ELR (cell line): ENCODE measurements at places on chromosomes 3 and 15.
A peak's percentile ranks its signal among the peaks of the same experiment; 100 is the strongest.

- no peak for DNase-seq
Observed at GRCh38 chr3:122219242-122219872, 35.9 kb downstream of the CASR start.

- DNase-seq: no peak
Observed at GRCh38 chr3:105862217-105862616, 6.6 kb downstream of the CBLB start.

- no peak for DNase-seq
Observed at GRCh38 chr3:179695672-179696313, 43.0 kb downstream of the USP13 start.

- no peak for DNase-seq
Observed at GRCh38 chr15:62994439-62994838, 48.1 kb upstream of the TPM1 start.

GRCh38 chr3:55286693-55287092, 200.4 kb downstream of the WNT5A start:
- no peak for DNase-seq

GRCh38 chr15:61138156-61138555, 90.9 kb downstream of the RORA start:
- no peak for DNase-seq

GRCh38 chr15:98791046-98791701, 142.8 kb downstream of the IGF1R start:
- DNase-seq: no peak

- no peak for DNase-seq
Observed at GRCh38 chr3:9351709-9352126, 11.1 kb upstream of the THUMPD3 start.

DNA sequence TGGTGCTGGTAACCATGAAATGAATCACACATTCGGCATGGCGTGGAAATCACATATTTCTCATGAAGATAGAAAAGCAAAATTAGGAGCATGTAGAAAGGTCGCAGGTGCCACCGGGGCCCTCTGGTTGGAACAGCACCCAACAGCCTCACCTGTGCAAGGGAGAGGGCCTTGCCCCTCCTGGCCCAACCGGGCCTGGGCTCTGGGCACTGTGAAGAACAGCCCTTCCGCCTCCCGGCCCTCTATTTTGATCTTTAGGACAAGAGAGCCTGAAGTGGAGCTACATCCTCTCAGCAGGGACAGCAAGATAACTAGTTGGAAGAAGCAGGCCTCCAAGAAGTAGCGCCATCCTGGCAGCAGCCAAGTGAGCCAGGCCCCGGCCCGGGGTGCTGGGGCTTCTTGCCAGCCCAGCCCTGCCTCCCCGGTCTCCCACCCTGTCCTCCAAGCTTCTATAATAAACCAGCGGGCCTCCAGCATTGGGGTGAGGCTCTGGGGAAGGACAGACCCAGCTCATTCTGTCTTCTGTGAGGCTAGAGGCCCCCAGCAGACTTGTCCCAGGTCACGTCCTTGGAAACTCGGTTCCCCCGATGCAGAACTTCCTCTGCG, 46.1 kb upstream of the FGD5 start:
- DNase-seq: no peak

DNA sequence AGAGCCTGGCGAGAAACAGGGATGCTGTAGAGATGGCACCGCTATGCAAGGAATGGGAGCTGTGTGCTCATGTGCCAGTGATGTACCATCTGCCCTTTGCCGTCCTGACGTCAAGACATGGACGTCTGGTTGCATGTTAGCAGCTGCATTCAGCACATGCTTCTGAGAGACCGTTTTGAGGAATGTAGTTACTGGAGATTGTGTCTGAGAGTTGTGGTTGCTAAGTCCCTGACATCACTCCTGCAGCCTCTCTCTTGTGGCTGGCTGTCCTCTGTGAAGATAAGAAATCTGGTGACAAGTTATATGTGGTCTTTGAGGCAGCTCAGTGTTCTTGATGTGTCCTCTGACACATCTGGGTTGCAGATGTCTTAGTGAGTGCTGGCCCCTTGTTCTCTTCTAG, 165.1 kb downstream of the APBA2 start:
- no peak for DNase-seq

DNA sequence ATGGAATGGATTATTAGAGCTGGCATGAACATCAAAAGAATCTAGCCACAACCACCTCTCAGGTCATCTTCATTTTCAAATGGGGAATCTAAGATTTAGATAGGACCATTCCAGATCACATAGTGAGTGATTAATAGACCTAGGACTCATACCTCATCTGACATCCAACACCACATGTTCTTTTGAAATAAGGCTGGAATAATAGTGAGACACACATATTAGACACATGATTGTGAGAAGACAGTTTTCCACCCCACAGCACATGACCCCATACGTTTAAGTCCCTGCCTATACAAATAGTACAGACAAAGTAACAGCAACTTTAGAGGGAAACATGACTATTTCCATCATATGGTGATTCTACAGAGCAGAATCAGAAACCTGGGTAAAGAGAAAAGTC, 344.7 kb upstream of the TPRG1 start:
- DNase-seq: no peak

GRCh38 chr3:190120269-190121060, at the start of gene P3H2:
Gene P3H2 (minus strand): TSS chr3:190120897. CDS start chr3:190120731, 166 bp downstream.
- DNase-seq: peak; percentile 93

GRCh38 chr3:105878061-105878460, 9.2 kb upstream of the CBLB start:
- no peak for DNase-seq

- no peak for DNase-seq
Observed at GRCh38 chr3:186105543-186105942, 3.3 kb downstream of the ETV5 start.

DNA sequence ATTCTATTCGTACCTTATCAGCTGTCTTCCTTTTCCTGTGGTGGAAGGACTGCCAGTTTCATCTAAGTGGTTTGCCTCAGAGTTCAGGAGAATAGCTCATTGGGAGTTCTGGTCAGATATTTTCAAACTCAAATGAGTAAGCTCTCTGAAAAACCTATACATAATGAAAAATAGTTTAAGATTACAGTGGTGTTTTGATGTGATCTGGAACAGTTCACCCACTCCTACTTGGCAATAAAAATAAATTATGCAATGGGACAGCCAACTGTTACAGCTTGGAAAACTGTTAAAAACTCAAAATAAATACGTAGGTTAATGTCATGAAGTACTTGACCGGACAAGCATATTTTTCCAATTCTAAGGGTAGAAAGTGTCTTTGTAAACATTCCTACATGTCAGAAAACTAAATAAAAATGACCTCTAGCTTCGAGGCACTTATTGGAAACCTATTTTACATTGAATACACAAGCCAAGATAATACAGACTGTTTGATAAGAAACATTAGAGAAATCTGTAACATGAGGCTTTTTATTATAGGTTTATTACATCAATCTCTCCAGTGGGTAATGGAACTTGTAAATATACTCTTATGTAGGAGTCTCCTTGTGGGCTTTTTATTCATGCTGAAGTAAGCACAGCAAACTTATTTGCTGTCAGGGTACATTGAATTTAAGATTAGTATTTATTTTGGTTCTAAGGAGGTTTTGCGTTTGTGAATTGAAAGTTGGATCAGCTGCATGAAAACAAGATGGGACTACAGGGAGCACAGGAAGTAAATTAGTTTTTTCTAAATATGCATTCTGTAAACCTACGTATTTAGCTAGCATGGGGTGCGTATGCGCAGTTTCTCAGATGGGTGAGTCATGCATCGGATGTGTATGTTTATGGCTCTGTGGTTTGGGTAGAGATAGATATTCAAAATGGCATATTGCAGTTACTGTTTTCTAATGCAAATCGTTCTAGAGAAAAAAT, 453.1 kb downstream of the IL5RA start:
- no peak for DNase-seq

DNA sequence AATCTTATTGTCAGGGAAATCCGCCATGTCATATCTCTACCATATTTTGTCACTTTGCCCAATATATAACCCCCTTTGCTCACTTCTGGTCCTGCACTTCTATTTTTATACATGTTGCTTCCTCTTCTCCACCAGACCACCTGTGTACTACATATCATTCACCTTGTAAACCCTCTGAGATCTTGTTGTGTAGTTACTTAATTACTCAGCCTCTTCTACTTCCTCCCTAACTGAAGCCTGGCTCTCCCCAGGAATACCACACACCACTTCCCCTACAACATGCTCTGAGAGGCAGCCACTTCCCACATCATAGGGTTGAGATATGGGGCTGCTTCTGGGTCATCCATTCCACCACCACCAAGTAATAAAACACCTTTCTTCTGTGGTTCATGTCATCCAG, 10.0 kb downstream of the HEXA start:
- DNase-seq: no peak

DNA sequence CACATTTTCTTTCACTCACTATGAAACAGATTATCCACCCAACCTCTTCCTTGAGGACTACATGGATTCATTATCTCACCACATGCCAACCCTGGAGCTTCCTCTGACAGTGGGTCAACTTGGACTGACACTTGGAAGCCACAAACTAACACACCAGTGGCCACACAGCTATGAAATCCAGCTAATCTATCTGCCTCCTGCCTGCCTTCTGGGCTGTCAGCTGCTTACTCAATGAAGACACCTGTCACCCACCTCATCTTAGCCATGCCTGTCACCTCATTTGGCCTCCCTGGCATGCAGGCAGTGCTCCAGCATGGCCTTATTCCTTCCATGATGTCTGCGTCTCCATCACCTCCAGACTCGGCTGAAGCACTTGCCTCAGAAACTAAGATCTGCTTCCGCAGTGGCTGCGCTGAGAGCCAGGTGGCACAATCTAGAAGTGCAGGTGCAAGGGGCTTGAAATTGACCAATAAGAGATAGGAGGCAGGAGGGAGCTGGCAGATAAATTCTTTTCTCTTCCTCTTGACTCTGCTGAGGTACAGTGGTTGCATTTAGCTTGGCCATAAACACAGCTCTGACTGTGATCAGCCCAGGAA, 105.2 kb upstream of the RNF7 start:
- no peak for DNase-seq

DNA sequence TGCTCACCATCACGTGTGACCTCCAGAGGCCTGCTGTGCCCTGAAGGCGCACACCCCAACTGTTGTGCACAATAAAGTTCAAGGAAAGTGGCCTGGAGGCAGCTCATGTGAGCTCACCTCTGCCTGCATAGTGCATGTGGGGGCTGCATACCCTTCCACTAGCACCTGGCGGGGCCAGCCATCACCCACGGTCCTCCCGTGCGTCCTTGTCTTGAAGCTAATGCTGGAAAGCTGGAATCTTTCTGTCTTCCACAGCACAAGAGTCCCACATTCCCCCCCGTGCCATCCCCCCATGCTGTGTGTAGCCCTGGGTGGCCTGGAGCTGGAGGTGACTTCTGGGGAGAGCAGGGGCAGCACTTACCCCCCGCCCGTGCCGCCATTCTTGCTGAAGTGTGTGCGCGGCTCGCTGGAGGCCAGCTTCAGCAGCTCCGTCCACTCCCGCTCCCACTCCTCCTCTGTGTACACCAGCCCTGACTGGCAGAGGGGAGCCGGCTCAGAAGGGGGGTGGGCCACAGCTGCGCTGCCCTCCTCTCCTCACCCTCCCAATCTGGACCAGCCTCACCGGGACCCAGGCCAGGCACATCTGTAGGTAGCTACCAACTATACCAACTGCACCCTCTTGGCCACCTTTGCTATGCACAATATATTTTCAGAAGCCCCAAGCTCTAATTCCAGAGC, 199.5 kb downstream of the KLF13 start:
- no peak for DNase-seq

DNA sequence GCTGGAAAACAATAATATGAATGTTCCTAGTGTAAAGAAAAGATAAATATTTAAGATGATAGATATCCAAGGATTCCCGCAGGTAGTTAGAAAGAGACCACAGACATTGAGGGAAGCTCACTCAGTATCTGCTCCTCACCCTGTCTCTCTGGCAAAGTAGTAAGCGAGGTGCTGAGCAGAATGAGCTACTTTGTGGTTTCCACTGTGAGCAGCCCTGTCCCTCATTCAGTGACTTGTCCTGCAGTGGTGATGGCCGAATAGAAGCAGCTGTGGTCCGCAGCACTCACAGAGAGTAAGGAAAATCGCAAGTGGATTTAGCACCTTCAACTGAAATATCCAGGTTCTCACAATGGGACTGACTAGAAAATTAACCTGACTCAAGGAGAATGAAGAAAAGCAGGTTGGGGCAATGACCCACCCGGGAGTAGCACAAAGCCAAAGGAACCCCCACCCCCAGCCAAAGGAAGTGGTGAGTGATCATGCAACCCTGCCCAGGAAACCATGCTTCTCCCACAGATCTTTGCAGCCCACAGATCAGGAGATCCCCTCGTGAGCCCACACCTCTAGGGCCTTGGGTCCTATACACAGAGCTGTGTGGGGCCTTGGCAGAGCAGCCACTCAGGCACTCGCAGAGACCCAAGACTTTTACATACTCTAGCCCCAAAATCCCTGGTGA, 21.8 kb upstream of the SLC25A38 start:
- no peak for DNase-seq

DNA sequence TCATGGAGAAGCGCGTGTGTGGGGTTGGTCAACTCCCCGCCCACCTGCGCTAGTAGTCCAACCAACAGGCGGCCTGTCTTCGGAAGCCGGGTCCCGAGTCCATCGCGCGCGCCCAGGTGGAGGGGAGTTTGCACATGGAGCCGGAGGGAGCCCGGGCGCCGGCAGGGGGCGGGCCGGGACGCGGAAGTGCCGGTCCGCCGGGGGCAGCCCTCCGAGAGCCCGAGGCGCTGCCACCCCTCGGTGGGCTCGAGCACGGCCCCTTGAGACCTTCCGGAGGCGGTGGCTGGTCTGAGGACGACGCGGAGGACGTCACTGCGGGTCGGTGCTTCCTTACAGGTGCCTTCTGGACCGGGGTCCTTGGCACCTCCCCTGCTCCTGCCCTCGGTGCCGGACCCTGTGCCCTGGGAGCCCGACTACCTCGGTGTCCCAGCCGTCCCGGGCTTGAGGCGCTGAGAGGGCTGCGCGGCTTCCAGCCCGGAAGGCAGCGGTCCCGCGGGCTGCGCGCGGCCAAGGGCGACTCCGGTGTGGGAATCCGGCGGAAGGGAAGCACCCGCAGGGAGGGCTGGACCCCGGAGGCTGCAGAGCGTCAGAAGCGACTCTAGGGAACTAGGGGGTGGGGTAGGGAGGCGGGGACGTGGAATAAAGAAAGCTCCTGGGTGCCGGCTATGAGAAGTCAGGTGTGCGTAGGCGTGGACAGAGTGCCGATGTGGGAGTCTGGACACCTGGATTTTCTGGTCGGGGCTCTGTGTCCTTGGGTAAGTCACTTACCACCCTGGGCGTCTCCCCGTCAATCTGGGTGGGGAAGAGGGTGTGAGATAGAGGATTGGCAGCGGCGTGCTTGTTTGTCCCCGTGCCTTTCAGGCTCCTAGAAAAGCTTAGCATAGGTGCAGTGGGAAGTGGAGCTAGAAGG, 212.3 kb downstream of the FGF12 start:
- no peak for DNase-seq

GRCh38 chr3:115217678-115218451, 70.8 kb upstream of the ZBTB20 start:
- peak; percentile 76 for DNase-seq

DNA sequence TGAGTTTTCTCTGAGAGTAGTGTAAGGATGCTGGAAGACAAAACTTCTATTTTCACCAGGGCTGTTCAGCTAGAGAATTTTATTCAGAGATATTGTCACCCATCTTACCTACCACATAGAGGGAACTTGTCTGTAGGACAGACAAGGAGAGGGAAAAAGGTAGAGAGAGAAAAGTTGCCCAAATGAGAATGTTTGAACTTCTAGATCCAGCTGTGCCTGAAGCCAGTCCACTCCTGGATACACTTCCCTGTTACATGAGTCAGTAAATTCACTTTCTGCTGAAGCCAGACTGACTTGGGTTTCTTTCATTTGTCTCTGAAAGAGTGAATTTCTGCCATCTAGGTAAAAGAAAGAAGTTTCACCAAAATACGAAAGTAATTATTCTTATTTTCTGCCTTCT, 27.2 kb upstream of the KCNMB3 start:
- DNase-seq: no peak

- no peak for DNase-seq
Observed at GRCh38 chr3:63876260-63876659, 12.6 kb downstream of the ATXN7 start.
